D341Med (cell line): ENCODE measurements at places on chromosomes 12 and 14.

DNA sequence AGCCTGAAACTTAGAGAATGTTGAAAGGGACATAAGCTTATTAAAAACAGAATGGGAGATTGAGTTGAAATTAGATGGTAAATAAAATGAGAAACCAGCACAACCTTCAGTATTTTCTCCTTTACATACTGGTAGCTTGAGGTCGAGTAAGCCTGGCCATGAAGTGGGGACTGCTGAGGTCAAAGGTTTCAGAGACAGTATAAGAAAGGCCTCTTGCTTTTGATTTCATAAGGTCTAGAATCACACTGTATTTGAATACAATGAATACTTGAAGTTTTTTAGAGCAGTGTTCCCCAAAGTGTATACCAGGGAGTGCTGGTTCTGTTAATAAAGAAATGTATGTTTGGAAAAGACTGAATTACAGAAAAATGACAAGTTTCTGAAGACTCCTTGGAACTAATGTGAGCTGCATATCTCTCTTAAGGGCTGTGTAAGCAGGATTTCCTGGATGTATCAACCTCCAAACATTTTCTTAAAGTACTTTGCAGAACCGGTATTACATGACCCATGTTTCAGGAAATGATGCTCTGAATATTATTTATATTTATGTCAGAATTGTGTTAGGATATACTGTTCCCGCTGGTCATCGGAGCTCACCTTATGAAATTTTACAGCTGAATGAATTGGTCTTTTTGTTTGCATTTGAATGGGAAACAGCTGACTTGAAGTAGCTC, 85.0 kb downstream of the AKAP6 start:
- no peak for DNase-seq

- no peak for DNase-seq
Observed at GRCh38 chr12:65364046-65364445, 85.6 kb downstream of the MSRB3 start.

GRCh38 chr12:83826112-83826511, 1086.5 kb downstream of the SLC6A15 start:
- DNase-seq: peak; percentile 61

DNA sequence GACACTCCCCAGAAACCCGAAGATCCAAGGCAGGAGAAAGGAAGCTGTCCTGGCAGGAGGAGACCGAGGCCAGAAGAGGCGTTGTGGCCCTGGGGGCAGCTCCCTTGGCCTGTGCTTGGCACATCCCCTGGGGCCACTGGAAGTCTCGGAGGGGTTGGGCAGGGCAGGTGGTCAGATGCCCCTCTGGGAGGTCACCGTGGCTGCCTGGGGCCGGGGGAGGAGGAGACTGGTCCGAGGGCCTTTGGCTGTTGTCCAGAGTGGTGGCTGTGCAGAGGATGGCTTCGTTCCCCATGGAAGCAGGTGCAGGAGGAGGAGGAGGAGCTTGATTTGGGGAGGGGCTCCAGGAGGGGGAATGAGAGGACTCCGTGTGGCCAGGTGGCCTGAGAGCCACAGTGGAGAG, 3.3 kb upstream of the NUDT14 start:
- DNase-seq: no peak

- DNase-seq: no peak
Observed at GRCh38 chr14:90819734-90820393, 3.6 kb upstream of the TTC7B start.

- no peak for DNase-seq
Observed at GRCh38 chr14:70706177-70706576, 64.5 kb downstream of the TTC9 start.

DNA sequence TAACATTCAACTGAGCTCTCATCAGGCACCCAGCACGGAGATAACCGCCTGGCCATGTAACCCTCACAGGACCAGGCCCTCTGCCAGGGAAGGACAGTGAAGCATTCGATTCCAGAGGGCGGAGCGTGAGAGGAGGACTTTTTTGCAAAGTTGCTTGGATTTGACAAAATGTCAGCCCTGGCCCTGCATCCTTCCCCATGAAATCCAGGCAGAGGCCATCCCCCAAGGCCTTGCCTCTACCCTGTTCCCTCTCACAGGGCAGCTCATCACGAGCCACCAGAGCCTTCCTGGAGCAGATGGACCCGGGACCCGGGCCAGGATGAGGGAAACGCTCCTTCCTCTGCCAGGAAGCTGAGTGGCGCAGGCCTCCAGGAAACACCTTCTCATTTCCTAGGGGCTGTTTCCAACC, 17.0 kb downstream of the CAMKK2 start:
- no peak for DNase-seq

- DNase-seq: no peak
Observed at GRCh38 chr12:54967461-54967860, 17.1 kb downstream of the TESPA1 start.

DNA sequence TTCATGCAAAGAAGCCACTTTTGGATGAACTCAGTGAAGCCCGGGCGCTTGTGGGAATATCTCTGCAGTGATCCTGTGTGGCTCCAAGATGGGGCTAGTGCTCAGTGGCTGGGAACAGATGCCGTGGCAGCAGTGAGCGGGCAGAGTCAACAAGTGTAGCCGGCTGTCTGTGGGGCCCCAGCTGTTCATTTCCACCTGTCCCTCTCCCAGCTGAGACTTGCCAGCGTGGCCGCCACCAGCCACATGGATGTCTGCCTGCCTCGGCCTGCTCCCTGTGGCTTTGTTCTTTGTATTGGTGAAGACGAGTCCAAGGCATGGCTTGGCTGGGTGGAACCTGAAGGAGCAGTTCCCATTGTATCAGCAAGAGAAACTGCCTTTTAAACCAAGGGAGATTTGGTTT, 77.3 kb downstream of the NOS1 start:
- DNase-seq: no peak

GRCh38 chr12:12696562-12697383, 790 bp upstream of the GPR19 start:
- DNase-seq: peak; percentile 84

DNA sequence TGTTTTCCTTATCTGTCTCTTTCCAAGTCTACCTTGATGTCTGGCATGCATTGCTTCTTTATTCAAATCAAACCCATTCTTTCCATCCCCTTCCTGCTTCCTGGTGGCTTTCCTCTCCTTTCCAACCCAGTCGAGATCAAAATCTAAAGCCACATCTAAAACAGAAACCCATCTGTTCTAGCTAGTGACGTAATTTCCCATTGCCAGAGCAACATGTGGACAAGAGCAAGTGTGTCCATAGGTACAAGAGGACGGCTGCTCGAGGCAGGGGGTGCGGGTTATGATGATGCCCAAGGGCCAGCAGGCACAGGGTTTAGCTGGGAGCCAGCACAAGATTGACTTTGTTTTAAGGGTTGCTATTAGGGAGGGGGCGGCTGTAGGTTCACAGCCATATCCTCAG, 7.0 kb downstream of the KRT80 start:
- no peak for DNase-seq

DNA sequence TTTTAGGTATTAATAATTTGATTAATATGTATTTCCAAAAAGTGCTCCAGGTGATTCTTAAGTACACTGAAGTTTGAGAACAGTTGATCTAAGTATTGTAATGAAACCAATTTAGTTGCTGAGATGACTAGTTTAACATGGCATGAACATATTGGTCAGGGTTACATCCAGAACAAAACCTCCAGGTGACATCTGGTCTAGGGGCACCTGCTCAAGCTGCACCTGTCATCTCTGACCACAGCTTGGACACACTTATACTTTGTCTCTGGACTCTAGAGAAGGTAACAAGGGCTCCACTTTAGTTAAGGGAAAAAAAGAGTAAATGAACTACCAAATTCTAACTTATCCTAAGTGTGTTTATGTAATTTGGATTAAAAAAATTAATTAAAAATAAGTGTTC, 8.1 kb downstream of the ARID2 start:
- DNase-seq: no peak

- no peak for DNase-seq
Observed at GRCh38 chr12:66092559-66093269, 37.8 kb downstream of the LLPH start.

DNA sequence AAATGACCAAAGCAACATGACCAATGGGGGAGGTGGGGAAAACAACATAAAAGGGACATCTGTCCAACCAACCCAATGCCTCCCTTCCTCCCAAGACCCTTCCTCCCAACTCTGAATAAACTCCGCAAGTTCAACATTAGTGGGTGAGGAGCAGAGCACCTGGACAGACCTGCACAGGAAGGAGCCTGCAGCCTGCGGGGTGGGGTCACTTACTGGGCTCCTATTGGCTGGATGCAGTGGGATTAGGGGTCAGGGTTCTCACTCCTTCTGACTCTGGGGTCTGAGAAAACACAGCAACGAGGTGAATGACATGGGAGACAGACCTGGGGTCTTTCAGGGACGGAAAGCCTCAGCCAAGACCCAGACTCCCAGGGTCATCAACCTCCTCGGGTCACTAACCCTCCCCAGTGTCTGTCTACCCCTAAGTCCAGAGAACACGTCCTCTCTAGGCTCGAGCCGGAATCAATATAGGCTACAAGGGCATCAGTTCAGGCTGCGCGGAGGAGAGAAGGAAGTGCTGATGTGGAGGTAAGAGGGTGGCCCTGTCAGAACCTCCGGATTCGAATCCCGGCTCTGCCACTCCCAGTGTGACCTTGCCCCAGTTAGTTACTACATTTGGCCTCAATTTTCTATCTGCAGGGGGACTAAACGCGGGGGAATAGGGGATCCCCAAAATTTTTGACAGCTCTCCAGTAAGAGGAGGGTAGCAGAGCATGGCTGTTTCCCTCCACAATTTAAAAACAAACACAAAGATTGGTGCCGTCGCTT, 860 bp downstream of the NDRG2 start:
- DNase-seq: peak; percentile 18

DNA sequence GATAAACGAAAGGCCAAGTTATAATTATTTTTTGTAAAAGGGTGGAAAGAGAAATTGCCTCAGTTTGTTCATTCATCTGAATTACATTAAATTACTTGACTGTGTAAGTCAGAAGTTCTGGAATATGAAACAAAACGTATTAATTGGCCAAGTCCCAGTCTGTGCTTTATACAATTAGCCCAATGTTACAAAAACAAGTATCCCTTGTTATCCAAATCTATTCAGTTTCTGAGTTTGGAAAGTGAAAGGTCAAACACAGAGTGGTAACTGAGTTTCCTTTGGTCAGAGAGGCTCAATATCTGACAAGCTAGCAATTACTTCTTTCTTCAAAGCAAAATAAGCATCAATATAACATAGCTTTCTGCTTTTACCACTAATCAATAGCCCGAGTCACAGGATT, 62.6 kb downstream of the SPPL3 start:
- no peak for DNase-seq
